ENCODE measurements at places on chromosomes 4 and X.

GRCh38 chr4:10026485-10026884 is 5.2 kb upstream of the SLC2A9 start:
- no peak for DNase-seq

DNA sequence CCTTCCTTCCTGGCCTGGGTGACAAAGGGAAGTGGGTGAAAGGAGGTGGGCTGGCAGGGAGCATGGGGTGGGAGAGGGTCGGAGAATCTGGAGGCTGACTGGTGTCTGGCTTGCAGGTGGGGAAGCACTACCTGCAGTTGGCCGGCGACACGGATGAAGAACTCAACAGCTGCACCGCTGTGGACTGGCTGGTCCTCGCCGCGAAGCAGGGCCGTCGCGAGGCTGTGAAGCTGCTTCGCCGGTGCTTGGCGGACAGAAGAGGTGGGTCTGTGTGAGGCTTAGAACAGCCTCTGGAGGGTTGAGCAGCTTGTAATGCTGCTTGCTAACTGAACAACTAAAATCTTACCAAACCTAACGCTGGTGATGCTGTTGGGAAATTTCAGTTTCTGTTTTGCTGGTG is 19.2 kb downstream of the WFS1 start:
- DNase-seq, result no peak

DNA sequence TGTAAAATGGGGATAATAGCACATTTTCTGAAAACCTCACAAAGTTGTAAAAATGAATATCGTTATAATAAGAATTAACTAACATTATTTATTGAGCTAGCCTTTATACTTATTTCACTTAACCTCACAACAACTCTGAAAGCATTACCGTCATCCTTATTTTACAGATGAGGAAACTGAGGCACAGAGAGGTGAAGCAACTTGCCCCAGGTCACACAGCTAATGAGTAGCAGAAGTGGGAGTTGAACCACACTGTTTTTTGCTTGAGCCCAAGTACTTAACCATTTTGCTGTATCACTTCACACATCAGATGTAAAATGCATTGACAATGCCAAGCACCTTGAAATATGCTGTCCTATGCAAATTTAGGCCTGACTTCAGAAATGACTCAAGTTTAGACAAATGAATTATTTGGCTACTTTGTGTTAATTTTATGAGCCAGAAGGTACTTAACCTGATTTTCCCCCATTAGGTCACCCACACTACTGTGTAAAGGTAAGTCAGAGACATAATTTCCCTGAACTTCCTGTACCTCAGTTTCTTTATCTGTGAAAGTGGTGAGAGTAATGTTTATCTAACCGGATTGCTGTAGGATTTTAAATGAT is 23.1 kb downstream of the CD40LG start:
- no peak for DNase-seq

DNA sequence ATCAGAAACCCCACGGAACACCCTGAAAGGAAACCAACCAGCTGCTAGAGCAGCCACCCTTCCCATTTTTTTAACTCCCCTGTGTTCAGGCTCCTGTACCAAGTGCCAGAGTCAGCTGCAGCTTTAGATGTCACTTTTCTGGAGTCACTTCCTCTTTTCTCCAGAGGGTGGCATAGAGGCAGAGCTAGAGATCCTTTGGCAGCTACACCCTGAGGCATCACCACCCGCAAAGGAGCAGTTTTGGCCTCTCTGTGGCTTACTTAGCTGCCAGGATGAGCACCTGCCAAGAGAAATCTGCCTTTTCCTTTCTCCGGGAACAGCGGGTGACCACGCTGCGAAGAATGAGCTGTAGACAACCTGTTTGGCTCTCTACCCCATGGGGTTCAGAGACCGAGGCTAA is 58.0 kb upstream of the CHRDL1 start:
- DNase-seq, result no peak

- DNase-seq, result no peak
Measured at GRCh38 chr4:109027016-109027500, 264.2 kb upstream of the ETNPPL start.

DNA sequence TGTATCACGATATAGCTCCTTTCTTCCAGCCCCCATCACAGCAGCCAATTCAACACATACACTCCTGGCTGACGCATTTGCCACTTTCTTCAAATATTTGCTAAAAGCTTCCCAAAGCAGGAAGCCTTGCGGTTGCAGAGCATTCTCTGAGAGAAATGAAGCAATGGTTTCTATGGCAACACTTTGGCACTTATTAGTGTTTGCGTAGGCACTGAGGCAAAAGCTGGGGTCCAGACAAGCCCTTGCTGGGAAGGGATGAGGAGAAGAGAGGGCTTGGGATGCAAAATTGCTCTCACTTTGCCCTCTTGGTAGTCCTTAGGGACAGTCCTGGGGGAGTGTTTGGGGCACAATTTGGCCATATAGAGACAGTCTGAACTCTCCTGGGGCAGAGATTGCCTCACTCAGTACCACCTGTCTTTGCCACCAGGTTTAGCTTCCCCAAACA is 55.0 kb upstream of the PAK3 start:
- DNase-seq, result no peak

DNA sequence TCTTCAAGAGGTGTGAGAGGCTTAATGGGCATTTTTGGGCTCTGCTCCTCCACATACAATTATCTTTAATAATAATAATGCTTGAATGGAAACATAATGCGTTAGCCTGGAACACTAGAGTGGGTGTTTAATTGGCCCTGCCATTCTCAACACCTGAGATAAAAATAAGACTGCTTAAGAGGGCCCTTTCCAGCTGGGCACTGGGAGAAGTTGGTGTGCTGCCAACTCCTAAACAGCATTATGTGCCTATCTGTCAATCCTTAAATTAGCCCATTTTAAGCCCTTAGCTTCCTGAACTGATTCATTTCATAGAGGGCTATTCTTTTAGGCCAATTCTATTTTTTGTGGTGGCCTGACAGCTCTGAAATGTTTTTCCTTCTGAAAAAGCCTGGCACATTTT is 211.1 kb upstream of the ZIC3 start:
- no peak for DNase-seq

- no peak for DNase-seq
Measured at GRCh38 chrX:18422886-18423285, 2.5 kb upstream of the CDKL5 start.

DNA sequence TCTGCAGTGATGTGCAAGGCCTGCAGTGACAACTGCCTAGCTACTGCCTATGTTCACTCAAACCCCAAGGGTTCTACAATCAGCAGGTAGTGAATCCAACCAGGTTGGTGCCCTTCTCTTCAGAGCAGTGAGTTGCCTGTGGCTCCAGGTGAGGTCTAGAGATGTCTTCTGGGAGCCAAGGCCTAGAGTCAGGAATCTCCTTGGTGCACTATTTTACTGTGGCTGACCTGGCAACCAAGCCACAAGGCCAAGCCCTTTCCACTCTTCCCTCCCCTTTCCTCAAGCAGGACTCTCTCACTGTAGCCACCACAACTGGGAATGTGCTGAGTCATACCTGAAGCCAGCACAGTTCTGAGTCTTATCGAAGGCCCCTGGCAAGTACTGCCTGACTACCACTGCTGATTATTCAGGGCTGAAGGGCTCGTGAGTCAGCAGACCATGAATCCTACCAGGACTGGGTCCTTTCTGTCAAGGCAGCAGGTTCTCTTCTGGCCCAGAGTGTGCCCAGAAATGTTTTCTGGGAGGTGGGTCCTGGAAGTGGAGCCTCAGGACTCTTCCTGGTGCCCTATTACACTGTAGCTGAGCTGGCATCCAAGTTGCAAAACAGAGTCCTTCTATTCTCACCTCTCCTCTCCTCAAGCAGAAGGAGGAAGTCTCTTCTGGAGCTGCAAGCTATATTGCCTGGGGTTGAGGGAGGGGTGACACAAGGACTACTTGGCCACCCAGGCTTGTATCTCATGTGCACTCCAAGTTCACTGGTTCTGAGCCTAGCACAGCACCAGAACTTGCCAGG is 111.6 kb downstream of the BTC start:
- DNase-seq, result no peak

Data from stimulated activated CD8-positive, alpha-beta memory T cell treated with anti-CD3 and anti-CD28 coated beads, Interleukin-15, amount 100 ng/mL, for 4 hours (primary cell).